ENCODE measurements at places on chromosomes 3 and 15.
A peak's percentile ranks its signal among the peaks of the same experiment; 100 is the strongest.

- no peak for DNase-seq
Observed at GRCh38 chr3:116563351-116563750, 118.1 kb upstream of the LSAMP start.

- DNase-seq, result peak; percentile 62
Observed at GRCh38 chr15:56732135-56732885, 999 bp downstream of the ZNF280D start.

DNA sequence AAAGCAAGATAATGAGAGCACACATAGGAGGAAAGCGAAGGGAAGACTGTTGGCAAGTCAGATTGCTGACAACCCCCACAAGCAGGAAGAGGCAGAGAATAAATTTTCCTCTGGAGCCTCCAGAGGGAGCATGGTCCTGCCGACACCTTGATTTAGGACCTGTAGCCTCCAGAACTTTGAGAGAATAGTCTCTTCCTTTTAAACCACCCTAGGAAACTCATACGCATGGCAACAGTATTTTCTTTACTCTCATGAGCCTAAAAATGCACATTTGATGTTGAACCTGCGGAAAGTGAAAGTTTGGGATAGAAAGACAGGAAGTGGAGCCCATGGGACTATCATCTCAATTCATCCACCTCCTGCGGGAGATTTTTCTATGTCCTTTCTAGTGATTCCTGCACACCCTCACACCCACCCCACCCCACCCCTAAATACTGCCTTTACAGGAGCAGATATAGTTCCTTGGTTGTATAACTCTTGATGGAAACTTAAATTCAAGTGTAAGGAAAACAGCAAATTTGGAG lies 116.7 kb upstream of the LPP start:
- no peak for DNase-seq

DNA sequence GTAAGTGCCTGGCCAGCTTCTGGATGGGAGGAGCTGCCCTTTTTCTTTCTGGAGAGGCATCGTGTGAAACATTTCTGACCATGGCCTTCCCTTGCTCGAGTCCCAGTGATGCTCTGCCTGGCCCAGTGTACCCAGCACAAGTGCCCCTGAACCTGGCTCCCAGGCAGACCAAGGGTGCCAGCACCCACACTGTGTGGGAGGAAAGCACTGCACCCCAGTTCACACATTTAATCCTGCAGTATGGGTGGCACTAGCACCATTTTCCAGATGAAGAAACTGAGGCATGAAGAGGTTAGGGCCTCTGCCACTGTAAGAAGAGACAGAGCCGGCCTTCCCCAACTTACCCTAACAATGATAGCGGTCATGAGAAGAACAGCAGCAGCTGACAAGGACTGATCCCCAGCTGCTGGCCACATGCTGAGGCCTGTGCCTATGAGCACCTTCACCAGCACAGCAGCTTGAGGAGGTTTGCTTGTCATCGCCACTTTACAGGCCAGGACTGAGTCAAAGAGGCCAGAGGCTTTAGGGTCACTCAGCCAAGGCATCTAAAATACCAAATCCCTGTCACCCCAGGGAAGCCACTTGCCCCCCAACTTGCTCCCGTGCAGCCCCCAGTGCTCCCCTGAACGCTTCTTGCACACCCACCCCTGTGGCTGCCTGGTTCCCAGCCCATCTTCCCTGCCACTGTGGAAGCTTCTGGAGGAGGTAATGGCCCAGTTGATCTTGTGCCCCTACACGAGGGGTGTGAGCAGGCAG lies 15.0 kb downstream of the PRR23E start:
- no peak for DNase-seq

GRCh38 chr15:31151301-31152233 lies 50.0 kb upstream of the TRPM1 start:
- no peak for DNase-seq

DNA sequence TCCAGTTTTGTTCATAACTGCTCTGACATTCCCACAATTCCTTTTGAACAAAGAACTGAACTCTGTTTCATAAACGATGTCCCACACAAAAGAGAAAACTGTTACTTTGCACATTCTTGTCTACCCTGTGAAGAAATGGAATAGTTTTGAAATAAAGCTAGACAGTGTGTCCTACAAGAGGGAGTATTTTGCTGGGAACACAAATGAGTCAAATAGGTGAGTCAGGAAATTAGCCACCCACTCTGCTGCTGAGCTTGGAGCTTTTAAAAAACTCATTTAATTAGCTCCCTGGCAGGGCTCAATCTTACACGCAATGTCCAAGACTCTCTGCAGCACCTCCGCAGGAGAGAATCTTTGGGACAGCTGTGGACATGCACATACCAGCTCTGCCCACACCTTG lies 193.4 kb downstream of the SLC9A9 start:
- no peak for DNase-seq

DNA sequence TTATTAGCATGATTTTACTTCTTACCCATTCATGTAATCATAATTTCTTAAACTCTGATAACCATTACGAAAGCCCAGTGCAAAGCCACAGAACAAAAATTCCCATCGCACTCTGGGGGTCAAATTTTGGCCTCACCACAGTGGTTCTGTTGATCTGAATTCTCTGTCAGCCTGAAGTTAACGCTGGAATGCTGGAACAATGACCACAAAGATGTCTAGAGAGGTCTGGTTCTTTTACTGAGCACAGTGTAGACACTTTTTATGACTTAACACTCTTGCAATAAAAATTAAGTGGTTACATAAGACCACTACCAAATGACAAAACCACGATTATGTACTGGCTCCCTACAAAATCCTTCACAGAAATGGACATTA lies 94.7 kb downstream of the PDZRN3 start:
- DNase-seq, result no peak

GRCh38 chr3:58973796-58974195 lies 76.0 kb downstream of the CFAP20DC start:
- no peak for DNase-seq

GRCh38 chr3:99716463-99716995 lies 78.1 kb downstream of the COL8A1 start:
- no peak for DNase-seq

- peak; percentile 45 for DNase-seq
Observed at GRCh38 chr15:66085128-66085527, 168.4 kb downstream of the MEGF11 start.

Data from hematopoietic multipotent progenitor cell treated with erythropoietin and hydrocortisone succinate and interleukin-3 and kit ligand, for 6 days (in vitro differentiated cells).